ENCODE measurements at places on chromosomes 4 and X.

- DNase-seq, result no peak
Measured at GRCh38 chrX:459611-460010, 72.9 kb upstream of the PPP2R3B start.

GRCh38 chrX:53831662-53832635 is 145.4 kb upstream of the HUWE1 start:
- peak; percentile 25 for DNase-seq

- DNase-seq, result no peak
Measured at GRCh38 chrX:146243041-146243440, 425.4 kb downstream of the SLITRK2 start.

GRCh38 chrX:103754401-103754800 is 22.2 kb upstream of the PLP1 start:
- DNase-seq, result no peak

- DNase-seq, result peak; percentile 41
Measured at GRCh38 chrX:132615391-132616131, 126.7 kb upstream of the MBNL3 start.

- no peak for DNase-seq
Measured at GRCh38 chr4:3420956-3421355, 20.8 kb upstream of the HGFAC start.

DNA sequence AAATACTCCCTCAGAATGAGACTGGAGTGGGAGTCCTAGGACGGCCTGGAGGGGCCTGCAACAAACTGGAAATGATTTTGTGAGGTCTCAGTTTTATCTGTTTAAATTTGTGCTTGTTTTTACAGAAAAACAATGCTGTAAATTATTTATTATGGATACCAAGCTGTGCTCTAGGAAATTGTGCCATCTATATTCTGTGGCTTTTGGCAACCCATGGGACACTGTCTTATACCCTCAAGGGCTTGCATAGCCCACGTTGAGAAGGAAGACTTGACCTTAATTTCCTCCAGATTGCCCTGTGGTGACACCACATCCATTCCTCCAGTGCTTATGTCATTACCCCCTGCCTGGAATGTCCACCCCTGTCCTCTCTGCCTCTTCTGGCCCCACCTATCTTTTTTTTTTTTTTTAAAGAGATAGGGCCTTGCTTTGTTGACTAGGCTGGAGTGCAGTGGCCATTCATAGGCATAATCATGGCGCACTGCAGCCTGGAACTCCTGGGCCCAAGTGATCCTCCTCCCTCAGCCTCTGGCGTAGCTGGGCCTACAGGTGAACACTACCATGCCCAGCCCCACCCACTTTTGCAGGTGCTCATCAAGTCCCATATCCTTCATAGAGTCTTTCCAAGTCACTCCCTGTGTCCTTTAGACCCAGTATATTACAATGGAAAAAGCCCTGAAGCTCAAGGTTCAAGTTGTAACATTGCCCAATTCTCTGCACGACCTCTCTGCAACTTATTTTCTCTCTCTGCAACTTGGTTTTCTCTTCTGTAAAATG is 77.4 kb downstream of the HPRT1 start:
- DNase-seq, result no peak

DNA sequence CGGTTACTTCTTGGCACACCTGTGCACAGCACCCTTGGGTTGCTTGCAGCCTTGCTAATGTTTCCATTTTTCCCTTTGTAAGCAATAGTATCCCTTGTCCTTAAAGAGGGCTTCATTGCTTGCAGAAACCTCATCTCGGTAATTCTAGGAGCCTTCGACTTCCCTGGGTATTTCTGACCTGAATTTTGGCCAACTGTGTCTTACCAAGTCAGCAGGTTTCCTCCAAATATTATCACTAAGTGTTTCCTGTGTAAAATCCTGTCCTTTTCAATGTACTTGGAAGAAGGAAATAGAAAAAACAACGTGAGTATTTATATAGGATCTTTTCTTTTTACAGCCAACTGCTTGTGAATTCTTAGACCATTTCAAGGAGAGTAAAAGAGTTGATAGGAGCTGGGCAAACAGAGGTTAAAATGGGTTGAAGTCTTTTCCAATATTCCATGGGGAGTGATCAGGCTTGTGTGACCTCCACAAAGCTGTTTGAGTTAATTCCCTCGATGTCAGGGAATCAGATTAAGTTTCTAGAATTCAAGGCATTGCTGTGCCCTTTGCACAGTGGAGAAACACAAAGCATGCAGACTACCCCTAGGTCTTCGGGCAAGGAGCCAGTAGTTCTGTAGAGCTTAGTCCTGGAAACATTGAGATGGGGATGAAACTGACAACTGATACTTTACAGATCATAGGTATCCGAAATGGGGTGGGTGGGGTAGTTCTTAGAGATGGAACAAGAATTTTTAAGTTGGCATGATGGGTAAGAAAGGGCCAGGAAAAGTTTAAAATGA is 209.9 kb downstream of the CPE start:
- no peak for DNase-seq

DNA sequence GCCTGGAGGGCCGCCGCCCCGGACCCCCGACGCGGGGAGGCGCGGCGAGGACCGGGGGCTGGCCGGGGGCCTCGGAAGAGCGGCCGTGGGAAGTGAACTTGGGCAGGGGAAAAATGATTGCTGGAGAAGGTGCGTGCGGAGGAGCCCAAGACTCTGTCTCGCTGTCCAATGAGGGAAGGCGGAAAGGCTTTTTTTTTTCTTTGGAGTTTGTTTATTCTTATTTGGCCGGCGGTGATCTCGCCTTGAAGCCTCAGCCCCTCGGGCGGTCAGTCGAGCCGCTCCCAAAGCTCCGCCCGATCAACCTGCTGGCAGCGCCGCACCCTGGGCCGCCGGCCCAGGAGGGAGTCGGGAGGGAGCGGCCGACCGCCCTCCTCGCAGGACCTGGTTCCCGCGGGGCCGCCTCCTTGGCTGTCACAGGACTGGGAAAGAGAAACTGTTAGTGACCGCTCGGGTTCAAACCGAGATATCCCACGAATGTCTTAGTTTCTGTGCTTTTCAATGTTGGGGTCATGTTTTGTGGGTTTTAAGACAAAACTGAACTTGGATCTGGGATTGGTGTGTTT is 2.5 kb downstream of the CPEB2 start:
- DNase-seq, result peak; percentile 18

DNA sequence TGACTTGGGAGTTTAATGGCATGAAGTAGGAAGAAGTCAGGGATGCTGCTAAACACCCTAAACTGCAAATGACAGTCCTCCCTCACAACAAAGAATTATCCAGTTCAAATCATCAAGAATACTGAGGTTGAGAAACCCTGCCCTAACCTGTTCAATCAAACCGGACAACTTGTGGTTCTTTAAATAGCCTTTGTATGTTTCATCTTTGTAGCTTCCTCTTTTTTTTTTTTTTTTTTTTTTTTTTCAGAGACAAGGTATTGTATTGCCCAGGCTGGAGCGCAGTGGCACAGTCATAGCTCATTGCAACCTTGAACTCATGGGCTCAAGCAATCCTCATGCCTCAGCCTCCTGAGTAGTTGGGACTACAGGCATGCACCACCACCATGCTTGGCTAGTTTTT is 52.5 kb upstream of the TTC29 start:
- no peak for DNase-seq

DNA sequence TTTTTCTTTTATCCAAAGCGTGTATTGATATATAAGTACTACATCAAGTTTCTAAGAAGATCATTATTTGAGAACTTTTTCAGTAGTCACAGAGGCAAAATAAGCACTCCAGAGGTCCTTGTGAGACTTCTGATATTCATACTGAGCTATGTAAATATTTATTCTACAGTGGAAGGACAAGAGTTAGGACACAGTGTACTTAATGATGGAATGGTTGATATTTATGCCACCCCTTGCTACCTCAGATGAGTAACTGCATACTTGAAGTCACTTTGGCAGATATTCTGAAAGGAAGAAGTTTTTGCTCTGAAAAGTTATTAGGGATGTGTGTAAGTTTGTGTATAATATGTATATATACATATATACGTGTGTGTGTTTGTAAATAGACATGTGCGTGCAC is 30.3 kb downstream of the MAGEA1 start:
- DNase-seq, result no peak

GRCh38 chr4:24816797-24817196 is 21.4 kb downstream of the SOD3 start:
- no peak for DNase-seq

DNA sequence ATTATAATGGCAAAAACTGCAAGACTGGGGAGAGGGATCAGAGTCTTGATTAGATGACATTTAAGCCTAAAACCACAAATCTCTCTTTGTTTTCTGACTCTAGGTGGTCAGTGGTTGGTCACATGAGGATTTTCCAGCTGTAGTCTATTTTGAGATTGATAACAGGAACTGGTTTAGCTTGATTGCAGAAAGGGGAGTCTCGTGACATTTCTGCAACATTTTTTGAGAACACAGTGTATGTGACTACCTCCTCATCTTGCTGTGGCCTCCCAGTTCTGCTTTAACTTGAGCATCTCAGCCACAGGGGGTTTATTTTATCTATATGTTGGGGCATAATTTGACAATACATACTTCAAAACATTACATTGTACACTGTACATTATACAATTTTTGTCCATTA is 726.4 kb upstream of the MAGEB2 start:
- no peak for DNase-seq

DNA sequence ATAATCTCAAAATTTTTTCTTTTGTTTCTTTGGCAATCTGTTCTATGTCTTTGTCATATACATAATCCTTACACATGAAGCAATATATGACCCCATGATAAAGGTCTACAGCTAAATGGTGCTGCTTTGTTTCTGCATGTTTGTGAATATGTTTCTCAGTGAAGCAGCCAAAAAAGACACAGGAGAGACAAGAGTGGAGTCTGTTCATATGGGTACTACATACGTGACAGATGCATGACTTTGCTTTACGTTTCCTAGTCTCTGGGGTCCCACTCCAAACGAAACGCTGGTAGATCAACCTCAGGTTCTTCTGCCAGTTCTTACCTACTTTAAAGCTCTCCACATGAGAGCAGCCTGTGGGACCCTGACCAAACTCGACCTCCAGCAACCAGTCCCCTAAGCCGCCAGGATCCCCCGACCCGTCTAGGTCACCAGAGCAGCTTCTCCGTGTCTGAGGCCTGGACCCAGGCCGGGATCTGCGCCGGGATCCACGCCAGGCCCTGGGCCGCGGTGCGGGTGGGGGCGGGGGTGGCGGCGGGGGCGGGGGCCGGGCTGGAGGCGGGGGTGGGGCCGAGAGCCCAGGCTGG is 1.5 kb downstream of the USP51 start:
- DNase-seq, result no peak

DNA sequence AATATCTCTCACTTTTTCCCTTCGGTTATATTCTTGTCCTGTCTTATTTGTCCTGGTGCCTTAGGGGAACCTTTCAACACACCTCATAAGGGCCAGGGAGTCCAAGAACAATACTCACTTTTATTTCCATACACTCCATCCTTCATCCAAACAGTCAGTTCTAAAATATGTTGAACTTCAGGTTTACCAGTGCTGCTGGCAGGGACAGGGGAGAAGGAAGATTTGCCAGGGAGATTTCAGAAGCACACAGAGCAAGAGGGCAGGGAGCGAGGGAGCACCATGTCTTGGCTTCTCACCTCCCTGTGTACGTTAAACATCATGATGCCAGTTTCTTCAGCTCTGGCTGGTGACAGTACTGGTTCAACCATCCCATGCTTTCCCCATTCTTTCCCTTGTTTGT is 631.1 kb upstream of the FAT1 start:
- no peak for DNase-seq

- no peak for DNase-seq
Measured at GRCh38 chr4:150283689-150284088, 205.4 kb downstream of the DCLK2 start.

GRCh38 chr4:146368209-146368608 is 153.5 kb downstream of the SLC10A7 start:
- DNase-seq, result no peak

- DNase-seq, result no peak
Measured at GRCh38 chr4:159107203-159107925, 4.5 kb downstream of the RAPGEF2 start.

DNA sequence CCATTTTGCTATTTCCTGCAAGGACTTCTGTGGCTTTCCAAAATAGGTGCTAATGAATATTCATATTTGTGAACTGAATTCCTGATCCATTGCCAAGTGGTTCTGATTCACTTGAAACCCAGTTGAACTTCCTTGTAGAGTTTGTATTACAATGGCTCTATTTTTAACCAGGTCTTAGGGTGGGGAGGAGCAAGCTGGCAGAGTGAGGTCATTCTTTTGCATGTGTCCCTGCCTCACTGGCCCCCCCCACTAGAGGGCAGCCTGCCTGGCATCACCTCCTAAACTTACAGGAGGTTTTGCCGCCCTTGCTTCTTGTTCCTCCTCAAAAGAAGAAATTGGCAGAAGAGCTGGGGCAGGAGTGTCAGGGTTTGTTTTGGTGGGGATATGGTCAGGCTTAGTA is 10.5 kb downstream of the PTTG2 start:
- DNase-seq, result peak; percentile 58

- DNase-seq, result no peak
Measured at GRCh38 chr4:133465022-133465421, 315.9 kb downstream of the PCDH10 start.

- DNase-seq, result no peak
Measured at GRCh38 chrX:112941209-112941837, 100.7 kb upstream of the AMOT start.

DNA sequence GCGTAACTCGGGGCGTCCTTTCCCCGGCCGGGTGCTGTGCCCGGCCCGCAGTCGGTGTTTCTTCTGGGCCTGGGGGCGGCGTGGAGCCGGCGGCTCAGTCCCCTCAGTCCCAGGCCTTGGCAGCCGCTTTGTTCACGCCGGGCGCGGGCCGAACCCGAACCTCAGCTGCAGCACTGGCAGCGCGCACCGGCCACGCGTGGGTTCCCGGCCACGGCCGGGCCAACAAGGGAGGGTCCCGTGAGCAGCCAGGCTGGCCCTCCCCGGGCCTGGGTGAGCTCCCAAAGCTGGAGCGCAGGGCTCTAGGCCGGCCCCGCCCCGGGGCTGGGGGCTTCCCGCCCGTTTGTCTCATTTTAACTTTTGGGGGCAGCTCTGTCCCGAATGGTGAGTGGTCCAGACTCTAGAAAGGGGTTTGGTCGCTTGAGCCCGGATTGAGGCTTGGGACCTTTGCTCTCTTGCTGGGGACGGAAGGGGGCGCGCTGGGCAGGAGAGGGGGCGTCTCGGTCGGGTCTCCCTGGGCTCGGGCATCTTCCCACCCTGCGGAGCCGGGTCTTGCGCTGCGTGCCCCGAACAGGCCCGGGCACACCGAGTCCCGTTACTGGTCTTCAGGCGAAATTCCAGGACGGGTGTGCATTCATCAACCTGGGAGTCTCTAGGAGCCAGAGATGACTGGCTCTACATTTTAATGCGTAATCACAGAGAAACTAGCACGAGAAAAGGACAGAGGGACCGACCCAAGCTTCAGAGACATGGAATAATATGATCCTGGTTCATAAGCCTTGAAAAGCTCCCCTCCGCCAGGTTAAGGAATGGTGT is 177.1 kb downstream of the CBR4 start:
- DNase-seq, result no peak

GRCh38 chr4:53019485-53020382 is 157.6 kb downstream of the RASL11B start:
- DNase-seq, result no peak
